ENCODE measurements at places on chromosomes 12 and 14. TPM values are rescaled to one million over a fixed set of nuclear protein-coding genes. Genes with fewer than 3 reads are reported as not detected.

Gene P2RX2
- total RNA-seq = not detected

Gene GARIN6
- not detected for total RNA-seq

Gene IGF1
- total RNA-seq = 7.5 TPM

Gene OTUB2
- 4.4 TPM for total RNA-seq

Gene SENP1
- 19.2 TPM for total RNA-seq

Gene CLEC14A
- not detected for total RNA-seq

Gene PTHLH
- 0.37 TPM for total RNA-seq

Gene BDKRB2
- total RNA-seq = not detected

Gene CCNT1
- total RNA-seq = 52.1 TPM

Gene SIX6
- 0.08 TPM for total RNA-seq

Gene CCDC198
- not detected for total RNA-seq

Gene MIP
- total RNA-seq = not detected

Gene SLC38A4
- total RNA-seq = not detected

Gene CLEC1A
- not detected for total RNA-seq

Gene GSG1
- not detected for total RNA-seq

Gene ANP32D
- not detected for total RNA-seq

Gene CCDC177
- total RNA-seq = 0.05 TPM

Gene PRR4
- total RNA-seq = 3.2 TPM

Gene MYH6
- not detected for total RNA-seq

Gene MUCL1
- not detected for total RNA-seq

Gene MAP3K9
- 5.4 TPM for total RNA-seq

Gene TMEM30B
- total RNA-seq = not detected

Gene KRT71
- total RNA-seq = not detected
